ENCODE measurements at places on chromosomes 3 and 15.

GRCh38 chr15:40915116-40915661 is 14.0 kb upstream of the DLL4 start:
- DNase-seq, result no peak

DNA sequence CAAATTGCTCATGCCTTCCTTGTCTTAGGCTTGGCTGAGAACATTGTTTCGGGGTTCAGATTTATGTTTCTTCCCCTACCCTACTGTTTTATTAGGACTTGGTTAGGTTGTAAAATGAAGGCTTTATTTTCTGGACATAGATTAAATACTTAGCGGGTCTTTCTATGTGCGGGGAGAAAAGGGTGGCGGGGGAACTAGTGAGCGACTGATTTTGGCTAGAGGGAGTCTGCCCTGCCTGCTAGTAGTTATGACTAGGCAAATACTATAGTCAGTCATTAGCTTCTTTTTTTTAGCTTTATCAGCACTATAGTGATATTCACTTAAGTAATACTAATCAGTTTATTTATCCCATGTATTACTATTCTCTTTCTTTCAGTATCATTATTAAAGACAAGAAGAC is 3.6 kb downstream of the CADM2 start:
- DNase-seq, result no peak

- peak; percentile 20 for DNase-seq
Observed at GRCh38 chr3:170055209-170055608, 17.4 kb downstream of the GPR160 start.

- no peak for DNase-seq
Observed at GRCh38 chr3:140910860-140911259, 30.8 kb upstream of the SLC25A36 start.

DNA sequence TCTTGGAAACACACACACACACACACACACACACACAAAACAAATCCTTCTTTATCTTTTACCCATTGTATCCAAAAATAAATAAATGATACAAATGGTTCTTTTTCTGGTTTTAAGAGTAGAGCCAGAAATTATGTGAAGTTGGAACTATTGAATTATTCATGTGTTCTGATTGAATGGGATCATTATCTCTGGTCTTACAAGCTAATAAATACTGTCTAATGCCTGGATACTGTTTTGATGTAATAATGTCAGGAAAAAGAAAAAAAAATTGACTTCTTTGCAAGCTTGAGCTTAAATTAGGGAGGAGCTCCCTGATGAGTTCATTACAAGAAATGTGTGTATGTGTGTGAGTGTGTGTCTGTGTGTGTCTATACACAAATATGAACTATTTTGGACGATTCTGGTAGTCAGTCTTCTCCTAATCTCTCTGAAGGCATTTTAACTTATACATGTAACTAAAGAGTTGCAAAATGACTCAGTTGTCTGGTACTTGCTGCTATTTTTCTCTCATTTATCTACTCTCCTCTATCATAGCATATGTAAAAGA is 507.2 kb upstream of the AGTR1 start:
- no peak for DNase-seq

DNA sequence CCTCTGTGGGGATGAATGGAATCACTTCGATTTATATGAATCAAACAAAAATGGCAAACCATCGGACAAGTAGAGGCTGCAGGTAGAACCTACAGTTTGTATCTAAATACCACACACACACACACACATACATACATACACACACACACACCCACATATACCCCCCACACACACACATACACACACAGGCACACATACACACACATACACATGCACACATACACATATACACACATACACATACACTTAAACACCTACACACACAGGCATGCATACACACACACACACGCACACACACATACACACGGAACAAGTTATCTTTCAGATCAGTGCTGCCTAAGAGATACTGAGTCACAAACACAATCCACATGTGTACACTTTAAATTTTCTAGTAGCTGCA is 24.3 kb downstream of the HEG1 start:
- DNase-seq, result no peak

GRCh38 chr3:58857402-58857801 is 190.8 kb upstream of the FAM3D start:
- DNase-seq, result no peak

DNA sequence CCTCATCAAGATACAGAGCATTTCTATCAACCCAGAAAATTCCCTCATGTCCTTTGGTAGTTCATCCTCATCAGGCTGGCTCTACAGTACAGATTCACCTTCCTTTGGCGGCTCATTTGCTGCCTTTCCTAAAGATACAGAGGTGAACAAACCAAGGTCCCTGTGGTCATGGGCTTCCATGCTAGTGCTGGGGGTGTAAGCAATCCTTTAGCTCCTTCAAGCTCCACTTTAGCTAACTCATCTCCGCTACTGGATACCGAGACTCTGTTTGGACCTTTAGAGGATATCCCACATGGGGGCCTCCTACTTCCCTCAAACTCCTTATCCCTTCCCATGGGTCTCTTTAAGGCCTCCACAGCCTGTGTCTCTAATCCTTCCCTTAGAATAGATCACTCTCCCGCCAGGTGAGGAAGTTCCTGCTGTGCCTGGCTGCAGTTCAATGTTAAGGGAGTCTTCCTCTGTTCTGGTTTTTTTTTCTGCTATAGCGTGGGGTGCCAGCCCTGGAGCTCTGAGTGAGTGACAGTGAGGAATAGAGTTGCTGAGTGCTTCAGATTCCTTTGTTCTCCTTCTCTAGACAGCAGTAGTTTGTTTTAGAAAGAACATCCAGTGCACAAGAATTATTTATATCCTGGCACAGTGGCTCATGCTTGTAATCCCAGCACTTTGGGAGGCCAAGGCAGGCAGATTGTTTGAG is 30.7 kb downstream of the CLEC3B start:
- DNase-seq, result no peak

GRCh38 chr3:49900491-49901153 is 3.1 kb downstream of the MST1R start:
- peak; percentile 14 for DNase-seq

- DNase-seq, result no peak
Observed at GRCh38 chr15:44319385-44319784, 30.9 kb downstream of the GOLM2 start.

DNA sequence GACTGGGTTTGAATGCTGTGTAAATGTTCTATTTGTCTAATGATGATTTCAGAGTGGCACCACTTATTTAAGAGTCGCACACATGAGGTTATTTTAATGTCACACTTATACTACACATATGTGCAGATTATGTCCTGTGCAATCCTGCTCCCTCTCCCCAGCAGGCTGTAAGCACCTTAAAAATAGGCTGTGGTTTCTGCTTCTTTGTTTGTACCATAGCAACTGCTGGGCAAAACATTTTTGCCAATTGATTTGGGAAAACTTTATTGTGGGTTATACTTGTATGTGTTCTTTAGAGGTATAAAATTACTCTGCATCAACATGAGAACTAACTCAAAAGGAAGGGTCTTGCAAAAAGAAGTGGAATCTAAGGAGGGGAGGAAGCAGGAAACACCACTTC is 318.5 kb downstream of the NTRK3 start:
- no peak for DNase-seq

DNA sequence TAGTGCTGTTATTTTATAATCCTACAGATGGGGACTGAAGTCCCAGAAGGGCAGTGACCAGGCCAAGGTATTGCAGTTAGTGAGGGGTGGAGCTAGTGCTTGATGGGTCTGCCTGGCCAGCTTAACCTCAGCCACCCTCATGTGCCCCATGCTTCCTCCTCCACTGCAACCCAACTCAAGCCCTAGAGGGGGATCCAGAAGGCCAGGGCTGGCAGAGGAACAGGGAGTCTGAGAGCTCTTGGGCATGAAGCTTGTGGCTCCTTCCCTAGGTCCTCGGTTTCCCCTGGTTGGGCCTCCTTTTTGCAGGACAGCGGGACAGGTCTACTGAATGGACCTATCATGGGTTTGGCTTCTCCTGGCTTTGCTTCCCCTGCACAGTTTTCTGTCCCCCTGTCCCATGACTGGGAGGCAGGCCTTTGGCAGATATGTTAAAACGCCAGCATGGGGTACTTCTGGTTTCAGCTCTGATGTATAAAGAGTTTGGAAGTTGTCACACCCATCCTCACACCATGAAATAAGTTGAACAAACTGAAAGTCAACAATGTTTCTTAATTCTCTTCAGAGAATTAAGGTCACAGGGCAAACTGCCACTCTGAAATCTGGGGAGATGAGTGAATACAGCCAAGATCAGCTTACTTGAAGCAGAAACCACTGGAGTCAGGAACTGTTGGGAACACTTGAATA is 103.3 kb downstream of the SMAD6 start:
- DNase-seq, result no peak

DNA sequence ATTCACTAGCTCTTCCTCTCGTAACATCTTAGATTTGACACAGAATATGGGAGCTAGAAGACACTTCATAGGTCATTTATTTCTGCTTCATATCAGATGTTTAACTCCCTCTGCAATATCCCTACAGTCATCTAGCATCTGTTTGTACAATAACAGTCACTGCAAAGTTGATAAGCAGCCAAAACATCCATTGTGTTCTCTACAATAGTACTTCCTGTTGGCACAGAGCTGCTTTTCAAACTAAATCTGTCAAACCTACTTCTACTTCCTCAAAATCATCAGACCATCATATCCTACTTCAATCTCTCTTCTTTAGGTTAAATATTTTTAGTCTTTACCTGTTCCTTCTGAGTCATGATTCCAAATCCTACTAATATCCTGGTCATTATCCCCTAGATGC is 233.2 kb downstream of the FGF12 start:
- DNase-seq, result no peak

GRCh38 chr15:94004697-94005096 is 226.7 kb upstream of the MCTP2 start:
- no peak for DNase-seq

GRCh38 chr3:35965908-35966307 is 326.6 kb downstream of the ARPP21 start:
- no peak for DNase-seq

DNA sequence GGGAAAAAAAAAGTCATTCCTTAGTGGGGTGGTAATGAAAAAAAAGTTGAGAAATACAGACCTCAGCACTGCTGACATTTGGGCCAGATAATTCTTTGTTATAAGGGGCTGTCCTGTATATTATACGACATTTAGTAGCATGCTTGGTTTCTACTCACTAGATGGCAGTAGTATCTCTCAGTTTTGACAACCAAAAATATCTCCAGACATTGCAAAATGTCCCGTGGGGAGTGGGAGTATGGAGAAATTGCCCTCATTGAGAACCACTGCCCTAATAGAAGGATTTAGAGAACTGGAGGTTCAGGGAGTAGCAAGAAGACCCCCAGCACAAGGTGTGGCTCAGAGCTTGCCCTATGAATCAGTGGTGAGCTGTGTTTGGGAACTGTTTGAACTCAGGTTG is 28.6 kb upstream of the TEX264 start:
- DNase-seq, result no peak

- no peak for DNase-seq
Observed at GRCh38 chr3:146554151-146554760, 9.8 kb upstream of the PLSCR1 start.

DNA sequence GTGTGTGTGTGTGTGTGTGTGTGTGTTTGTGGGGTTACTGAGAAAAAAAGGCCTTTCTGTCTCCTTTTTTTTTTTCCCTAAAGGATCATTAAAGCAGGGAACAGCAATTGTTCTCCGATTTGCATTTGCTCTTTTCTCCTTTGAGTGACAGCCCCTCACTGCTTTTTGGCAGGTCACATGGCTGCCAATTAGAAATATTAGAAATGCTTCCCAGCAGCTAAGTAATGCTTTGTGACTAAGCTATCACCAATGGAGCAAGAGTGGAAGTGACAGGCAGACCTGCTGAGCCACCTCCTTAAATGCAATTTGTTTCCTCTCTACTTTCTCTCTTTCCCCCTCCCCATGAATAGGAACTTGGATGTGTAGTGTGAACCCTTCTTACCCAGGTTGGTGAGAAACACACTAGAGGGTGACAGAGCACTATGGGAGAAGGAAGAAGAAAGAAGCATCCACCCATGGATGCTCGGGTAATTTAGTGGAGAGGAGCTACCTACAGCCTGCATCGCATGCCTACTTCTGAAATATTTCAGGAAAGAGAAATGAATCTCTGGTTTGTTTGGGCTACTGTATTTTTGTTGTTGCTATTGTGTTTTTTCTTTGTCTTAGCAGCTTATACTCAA is 165.2 kb upstream of the PDZRN3 start:
- no peak for DNase-seq

DNA sequence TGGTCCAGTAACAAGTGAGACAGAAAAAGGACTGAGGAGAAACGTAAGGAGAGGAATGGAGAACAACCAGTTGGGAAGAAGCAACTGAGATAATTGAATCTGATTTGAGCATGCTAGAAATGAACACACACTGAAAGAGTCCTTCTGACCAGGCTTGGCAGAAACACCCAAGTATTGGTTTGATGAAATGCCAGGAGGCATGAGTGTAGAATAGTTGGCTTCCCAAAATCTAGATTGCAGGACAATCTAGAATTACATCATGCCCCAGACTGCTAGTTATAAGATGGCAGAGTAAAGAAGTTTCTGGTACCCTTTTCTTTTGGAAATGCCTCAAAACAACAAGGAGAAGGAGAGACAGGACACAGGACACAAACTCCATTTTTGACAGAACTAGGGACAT is 189.7 kb upstream of the STT3B start:
- DNase-seq, result no peak

DNA sequence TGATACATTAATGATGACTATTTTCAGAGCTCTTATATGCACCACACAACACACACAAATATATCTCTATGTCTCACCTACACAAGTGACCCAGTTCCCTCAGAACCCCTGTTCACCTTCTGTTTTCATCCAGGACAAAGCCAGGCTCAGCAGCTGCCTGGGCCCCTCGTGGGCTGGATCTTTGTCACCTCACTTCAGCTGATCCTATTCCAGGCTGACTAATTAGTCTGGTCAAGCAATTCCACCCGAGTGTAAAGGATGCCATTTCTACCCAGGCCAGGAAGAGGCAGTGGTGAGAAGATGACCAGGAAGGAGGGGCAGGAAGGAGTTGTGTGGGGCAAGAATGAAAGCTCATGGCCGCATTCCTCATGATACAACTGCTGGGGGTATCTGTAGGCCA is 62.3 kb downstream of the DHX30 start:
- no peak for DNase-seq

DNA sequence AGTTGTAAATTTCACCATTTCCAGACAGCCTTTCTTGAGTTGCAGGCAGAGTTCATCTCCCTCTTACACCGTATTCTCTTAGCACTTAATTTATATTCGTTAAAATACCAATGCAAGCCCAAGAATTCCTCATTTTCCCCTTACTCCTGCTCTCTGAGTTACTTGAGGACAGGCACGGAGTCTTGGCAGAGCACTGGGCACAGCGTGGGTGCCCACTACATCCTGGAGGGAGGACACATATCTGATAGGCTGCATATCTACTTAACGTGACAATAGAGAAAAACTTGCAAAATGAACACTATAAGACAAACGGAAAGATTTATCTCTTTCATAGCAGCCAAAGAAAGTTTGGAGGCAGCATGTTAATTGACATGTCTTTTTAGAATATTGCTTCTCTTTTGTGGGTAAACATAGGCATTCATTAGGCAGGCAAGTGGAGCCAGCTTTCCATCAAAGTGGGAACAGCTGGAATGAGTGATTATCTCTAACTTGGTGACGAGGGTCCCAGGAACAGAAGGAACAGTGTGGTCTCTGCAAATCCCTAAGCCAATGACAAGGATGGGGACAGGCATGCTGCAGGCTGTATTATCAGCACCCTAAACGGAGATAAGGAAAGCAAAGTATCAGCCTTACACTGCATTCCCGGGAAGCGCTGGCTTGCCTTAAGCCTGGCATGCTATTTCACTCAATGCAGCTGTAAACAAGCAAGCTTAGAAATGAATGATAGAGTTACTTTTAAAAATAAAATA is 116.5 kb downstream of the RTP4 start:
- DNase-seq, result no peak

- DNase-seq, result no peak
Observed at GRCh38 chr15:53627279-53627678, 132.2 kb downstream of the WDR72 start.
